Stimulated activated CD4-positive, alpha-beta T cell treated with anti-CD3 and anti-CD28 coated beads, Interleukin-15, amount 100 ng/mL, for 1 hour (primary cell): ENCODE measurements at places on chromosomes 5 and 9.

- DNase-seq: no peak
Measured at GRCh38 chr5:175821790-175822211, 49.6 kb upstream of the CPLX2 start.

DNA sequence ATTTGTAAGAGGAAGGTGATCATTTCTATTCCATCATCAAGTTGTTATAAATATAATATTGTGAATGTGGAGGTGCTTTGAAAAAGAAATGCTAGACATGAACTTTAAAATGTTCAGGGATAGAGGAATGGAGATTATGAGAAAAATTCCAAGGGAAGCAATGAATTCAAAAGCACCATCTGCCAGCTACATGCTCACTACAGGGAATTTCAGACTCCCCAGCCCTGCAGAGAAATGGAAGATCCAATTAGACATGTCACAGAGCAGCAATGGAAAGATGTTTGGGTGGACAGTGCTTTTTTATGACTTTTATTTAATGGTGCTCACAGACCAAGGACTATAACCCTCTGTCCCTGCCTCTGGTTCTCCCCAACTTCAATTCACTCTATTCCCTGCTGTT, 209.7 kb downstream of the ESM1 start:
- no peak for DNase-seq

DNA sequence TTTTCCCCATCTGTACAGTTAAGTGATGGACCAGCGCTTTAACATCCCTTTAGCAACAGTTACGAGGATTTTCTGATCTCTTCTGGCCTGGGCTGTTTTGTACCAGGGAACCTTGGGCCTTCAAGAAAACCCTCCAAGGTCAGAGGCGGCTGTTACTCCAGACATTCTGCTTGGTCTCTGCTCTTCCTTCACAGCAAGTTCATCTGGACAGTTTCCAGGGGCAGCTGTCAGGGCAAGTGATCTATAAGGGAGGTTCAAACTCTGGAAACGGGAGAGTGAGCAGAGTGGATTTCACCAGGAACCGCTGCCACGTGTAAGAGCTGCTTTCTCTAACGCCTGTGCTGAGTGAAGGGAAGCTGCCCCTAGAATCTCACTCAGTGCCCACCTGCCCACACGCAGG, 36.7 kb downstream of the ZNF618 start:
- DNase-seq: no peak

- no peak for DNase-seq
Measured at GRCh38 chr5:143737062-143737461, 74.9 kb upstream of the HMHB1 start.

- DNase-seq: no peak
Measured at GRCh38 chr9:127832248-127832647, 22.2 kb downstream of the ENG start.

GRCh38 chr5:167819406-167819805, 472.0 kb upstream of the WWC1 start:
- no peak for DNase-seq

GRCh38 chr5:116577064-116577788, 2.6 kb upstream of the SEMA6A start:
- no peak for DNase-seq
